Stimulated activated CD8-positive, alpha-beta memory T cell treated with anti-CD3 and anti-CD28 coated beads, Interleukin-12 subunit alpha, Interleukin-12 subunit beta, amount 100 ng/mL, for 1 hour (primary cell): ENCODE measurements at places on chromosomes 2 and 18.

DNA sequence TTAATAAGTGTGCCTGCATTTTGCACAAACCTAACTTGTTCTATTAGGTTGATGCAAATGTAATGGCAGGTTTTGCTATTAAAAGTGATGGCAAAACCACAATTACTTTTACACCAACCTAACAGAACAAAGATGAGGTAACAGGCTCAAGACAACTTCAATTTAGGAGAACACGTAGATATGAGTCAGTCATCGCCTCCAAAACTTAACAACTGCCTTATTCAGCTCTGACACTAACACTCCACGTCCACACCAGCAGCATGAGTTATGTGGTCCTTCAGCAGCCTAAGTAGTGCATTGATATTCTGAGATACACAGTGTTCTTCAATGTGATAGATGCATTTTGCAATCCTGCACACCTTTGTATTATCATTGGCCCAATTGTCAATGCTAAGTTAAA is 1175.1 kb upstream of the ACVR2A start:
- DNase-seq, result no peak

DNA sequence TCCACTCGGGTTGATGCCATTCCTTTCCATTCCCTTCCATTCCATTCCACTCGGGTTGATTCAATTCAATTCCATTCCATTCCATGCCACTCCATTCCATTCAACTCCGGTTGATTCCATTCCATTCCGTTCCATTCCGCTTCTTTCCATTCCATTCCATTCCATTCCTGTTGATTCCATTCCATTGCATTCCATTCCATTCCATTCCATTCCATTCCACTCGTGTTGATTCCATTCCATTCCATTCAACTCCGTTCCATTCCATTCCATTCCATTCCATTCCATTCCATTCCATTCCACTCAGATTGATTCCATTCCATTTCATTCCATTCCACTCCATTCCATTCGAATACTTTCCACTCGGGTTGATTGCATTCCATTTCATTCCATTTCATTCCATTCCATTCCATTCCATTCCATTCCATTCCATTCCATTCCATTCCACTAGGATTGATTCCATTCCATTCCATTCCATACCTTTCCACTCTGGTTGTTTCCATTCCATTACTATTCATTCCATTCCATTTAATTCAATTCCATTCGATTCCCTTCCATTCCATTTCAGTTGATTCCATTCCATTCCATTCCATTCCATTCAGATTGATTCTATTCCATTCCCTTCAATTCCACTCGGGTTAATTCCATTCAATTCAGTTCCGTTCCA is 1141.8 kb downstream of the RPIA start:
- no peak for DNase-seq

GRCh38 chr2:125680809-125681208 is 975.1 kb upstream of the GYPC start:
- no peak for DNase-seq

GRCh38 chr18:79876497-79876896 is 75.0 kb downstream of the SLC66A2 start:
- no peak for DNase-seq

GRCh38 chr2:3285901-3286645 is 91.5 kb downstream of the EIPR1 start:
- DNase-seq, result no peak

DNA sequence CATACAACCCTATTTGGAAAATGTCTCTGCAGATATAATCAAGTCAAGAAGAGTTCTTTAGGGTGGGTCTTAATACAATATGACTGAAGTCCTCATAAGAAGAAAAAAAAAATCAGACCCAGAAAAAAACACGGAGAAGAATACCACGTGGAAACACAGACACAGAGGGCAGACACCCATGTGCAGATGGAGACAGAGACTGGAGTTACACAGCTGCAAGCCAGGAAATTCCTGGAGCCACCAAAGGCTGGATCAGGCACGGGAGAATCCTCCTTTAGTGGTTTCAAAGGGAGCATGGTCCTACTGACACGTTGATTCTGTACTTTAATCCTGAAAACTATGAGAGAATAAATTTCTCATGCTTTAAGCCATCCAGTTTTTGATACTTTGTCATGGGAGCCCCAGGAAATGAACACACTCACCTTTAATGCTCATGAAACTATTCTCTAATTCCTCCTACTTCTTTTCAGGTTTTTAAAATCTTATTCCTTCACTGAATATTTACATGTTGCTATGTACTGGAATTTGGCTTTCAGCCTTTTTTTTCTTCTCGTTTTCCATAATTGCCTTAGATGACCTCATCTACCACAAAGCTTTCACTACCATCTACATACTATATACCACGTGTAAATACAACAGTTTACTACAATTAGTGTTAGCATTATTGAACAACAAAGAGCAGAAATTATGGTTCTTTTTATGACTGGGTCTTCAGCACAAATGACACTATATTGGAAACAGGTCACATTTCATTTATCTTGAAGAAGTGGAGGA is 529.1 kb downstream of the IRS1 start:
- DNase-seq, result no peak

GRCh38 chr2:171491292-171491691 is 31.0 kb upstream of the CYBRD1 start:
- DNase-seq, result no peak

GRCh38 chr2:43481927-43482542 is 113.8 kb downstream of the THADA start:
- DNase-seq, result no peak

- DNase-seq, result no peak
Measured at GRCh38 chr2:126890551-126891450, 7.9 kb upstream of the TEX51 start.

- no peak for DNase-seq
Measured at GRCh38 chr18:78976765-78977636, 2.6 kb upstream of the SALL3 start.

GRCh38 chr2:74513605-74514367 is 464 bp upstream of the TLX2 start:
- DNase-seq, result no peak

DNA sequence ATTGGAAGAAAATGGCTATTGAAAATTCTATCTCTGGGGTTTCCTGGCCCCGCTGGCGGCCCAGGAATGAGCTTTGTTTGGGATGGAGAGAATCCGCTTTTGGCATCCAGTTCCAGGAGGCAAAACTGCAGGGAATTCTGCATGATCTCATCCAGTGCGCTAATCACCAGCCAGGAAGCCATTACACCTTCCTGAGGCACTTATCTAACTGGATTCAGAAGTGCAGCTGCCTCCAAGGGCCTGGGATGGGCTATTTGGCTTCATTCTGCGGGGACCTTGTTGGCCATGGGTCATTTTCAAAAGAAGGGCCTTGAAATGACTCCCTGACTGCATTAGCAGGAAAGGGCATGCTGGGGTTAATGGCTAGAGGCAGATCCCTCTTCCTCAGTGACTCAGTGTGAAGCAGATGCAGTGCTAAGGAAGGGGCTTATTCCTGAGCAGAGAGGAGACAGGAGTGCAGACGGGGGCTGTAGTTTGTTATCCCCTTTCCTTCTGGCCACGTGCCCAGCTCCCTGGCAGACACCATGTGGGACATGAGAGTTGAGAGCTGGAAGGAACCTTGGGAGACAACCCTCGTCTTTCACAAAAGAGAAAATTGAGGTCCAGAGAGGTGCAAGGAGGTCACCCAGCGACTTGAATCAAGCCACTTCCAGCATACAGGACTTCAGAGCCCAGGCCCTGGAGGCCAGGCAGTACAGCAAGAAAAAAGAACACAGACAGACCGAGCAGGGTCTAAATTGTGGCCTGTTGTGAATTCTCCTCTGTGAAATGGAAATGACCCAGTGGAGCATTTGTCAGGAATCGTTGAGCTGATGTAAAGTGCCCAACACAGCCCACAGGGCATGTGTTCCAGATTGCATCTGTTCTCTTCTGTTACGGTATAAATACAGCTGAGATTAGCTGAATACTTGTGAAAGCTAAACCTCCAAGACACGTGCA is 161.8 kb downstream of the PRKCE start:
- no peak for DNase-seq

- no peak for DNase-seq
Measured at GRCh38 chr2:118371515-118371914, 283.2 kb downstream of the INSIG2 start.

DNA sequence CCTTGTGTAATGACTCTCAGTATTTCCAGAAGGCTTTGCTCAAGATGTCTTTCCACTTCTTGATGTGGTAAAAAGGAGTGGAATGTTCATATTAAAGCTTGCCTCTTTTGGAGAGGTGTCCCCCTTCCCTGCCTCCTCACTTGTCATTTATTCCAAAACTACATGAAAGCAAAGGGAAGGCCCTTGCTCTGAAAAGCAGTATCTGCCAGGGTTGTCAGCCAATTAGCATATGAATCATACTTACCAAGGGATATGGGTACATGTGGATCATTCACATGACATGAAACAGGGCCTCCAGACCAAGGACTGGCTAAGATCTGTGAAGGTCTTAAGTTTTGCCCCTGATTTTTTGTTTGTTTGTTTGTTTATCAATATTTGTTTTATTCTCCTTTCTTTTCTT is 31.3 kb downstream of the ANXA4 start:
- no peak for DNase-seq

DNA sequence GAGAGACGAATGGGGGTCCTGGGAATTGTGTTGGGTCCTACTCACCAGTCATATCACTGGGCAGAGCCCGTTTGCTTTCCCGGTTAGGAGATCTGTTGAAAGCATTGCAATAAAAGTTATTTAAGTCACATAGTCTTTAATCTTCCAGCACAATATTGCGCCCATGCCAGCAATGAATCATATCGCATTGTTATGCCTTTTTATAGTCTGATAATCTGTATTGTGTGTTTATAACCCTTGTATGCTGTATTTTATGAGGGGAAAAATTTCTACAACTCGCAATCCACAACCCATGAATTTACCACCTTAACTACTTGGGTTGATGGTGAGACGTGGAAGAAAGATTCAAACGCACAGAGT is 211.9 kb upstream of the SMIM21 start:
- no peak for DNase-seq

DNA sequence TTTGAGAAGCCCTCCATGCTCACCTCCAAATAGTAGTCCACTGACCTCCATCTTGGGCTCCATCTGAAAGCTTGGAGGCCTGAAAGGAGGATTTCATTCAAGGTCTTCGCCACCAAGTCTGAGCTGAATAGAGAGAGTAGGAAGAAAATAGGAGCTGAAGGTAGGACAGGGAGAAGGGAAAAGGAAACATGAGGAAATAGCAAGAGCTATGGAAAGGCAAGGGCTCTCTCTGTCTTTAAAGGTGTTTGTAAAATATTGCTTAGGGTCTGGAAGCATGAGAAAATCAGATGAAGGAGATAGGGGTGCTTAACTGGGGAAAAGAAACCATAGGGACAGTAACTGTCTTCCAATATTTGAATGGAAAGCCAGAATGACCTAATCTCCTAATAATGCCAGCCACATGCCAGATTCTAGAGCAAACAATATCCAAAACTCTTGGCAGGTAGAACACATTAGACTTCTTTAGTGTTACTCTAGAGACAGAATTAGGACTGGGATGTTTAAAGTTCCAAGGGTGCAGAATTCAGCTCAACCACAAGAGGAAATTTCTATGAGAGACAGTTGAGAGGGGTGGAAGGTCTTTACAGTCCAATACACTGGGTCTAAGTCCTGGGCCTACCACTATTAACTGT is 67.4 kb downstream of the NAB1 start:
- no peak for DNase-seq

- no peak for DNase-seq
Measured at GRCh38 chr2:102172745-102173144, 14.1 kb upstream of the IL1RL2 start.

DNA sequence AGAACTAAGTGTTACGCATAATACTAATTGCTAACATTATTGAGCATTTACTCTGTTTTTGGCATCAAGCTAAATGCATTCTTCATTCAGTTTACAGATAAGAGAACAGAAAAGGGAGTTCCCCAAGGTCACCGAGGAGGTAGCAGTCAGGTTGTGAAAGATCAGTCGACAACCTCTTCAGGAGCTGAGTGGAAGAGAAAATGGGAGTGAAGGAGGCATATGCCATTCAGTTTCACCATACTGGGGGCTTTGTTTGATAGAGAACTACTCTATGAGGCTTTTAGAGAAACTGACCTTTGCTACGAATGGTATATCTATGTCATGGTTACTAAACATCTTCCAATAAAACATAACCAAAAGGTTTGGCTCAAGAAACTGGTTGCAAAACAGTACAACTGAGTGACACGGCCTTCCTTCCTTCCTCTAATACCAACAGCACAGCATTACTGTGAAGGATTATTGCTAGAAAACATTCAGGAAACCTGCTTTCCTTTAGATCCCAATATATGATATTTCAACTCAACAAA is 112.1 kb downstream of the RBMS1 start:
- no peak for DNase-seq

DNA sequence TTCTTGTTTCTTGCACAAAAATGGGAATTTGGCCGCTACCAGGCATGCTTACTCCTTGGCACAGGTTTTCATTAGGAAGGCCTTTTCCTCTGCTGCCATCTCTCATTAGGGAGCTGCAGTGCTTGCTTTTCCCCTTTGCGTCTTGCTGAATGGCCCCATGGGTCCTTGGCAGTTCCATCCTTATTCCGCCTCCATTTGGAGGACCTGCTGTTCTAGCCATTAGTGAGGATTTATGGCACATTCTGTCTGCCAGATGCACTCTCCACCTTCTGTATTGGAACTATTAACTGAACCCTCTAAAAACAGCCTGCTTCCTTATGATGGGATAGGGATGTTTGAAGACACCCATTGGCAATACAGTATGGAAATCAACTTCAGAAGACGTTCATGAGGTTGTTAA is 103.5 kb upstream of the NOSTRIN start:
- no peak for DNase-seq

DNA sequence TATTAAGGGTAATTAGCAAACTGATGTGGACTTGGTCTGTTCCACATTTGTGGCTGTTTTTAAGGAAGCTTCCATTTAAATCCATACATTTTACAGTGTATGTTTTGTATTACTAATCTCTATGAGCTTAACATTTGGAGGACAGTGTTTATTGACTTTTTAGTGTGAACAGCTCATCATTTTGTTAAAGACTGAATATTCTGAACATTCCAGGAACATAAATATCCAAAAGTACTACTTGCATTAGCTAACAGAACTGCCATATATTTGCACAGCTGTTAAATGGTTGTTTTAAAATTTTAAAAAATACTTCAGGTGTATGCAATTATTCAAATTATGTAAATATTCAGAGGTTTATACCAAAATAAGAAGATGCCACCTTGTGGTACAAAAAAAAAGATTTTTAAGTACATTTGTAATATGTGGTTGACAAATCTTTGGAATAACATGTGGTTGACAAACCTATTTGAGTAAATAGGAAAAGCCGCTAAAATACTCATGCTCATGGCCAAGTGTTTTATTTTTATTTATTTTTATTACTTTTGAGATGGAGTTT is 439.7 kb upstream of the FANCL start:
- DNase-seq, result no peak

GRCh38 chr18:76130845-76131244 is 364.2 kb downstream of the ZNF516 start:
- no peak for DNase-seq

- no peak for DNase-seq
Measured at GRCh38 chr2:179298666-179299065, 34.0 kb upstream of the SESTD1 start.

- no peak for DNase-seq
Measured at GRCh38 chr2:112137516-112138158, 548 bp upstream of the FBLN7 start.

- no peak for DNase-seq
Measured at GRCh38 chr18:11789716-11790510, 61.3 kb upstream of the CHMP1B start.
